ENCODE measurements at places on chromosomes 3 and 15.

GRCh38 chr3:6220447-6220846 is 640.5 kb upstream of the GRM7 start:
- no peak for DNase-seq

- no peak for DNase-seq
These were observed 33.6 kb downstream of the TPM1 start for GRCh38 chr15:63075984-63076713.

DNA sequence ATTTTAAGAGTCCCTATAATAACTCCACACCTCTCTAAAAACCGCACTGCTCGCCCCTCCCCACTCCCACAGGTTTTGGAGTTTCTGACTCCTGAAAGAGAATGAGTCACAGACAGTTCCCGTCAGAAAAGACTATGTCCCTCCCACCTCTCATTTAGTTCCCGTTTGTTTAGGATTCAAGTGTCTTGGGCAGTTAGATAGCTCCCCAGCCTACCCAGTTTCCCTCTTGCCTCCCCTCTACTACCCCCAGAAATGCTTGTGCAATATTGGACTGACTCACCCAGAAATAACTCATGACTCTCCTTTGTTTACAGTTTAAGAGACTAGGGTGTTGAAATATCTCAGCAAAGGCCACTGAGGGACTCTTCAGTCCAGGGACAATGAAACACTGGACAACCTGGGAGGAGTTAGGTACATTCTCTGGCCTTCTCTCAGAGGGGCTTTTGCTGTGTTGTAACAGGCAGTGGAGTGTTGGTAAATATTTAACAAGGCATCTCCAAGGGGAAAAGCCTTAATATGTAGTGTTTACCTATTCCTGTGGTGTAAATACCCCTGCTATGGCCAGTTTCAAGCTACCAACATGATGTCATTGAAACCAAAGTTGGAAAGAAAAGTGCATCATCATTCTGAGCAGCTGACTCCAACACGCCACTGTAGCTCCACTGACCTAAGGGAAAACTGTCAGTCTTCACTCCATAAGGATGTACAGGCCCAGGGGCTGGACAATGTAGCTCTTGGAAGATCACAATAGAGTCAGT is 96.1 kb upstream of the CHD2 start:
- DNase-seq = no peak

- DNase-seq = no peak
These were observed 1.1 kb downstream of the HYAL3 start for GRCh38 chr3:50297896-50298725.

DNA sequence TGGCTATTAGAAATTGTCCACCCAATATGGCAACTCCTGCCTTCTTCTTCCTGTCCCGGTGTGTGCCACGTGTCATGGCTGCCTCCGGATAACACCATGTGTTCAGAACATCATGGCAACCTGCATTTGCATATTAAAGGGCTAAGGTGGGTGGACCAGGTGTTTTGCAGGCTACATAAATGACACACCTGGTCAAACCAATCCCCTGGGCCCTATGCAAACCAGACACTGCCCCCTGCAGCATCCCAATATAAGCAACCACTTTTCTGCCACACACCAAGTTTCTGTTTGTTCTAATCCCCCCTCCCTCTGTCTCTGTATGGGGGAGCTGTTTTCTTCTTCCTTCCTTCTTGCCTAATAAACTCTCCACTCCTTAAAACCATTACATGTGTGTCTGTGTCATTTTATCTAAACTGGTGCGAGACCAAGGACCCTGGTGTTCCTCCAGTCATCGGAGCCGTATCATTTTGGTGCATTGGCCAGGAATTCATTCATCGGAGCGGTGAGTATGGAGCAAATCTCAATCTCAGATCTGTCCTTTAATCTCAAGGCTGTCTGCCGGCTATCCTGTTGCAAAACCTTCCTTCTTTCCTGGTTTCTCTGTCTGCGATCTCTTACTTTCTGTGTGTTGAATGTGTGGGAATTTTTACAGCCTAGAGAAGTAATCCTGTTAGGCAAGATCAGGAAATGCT is 44.5 kb downstream of the NCEH1 start:
- DNase-seq = no peak

DNA sequence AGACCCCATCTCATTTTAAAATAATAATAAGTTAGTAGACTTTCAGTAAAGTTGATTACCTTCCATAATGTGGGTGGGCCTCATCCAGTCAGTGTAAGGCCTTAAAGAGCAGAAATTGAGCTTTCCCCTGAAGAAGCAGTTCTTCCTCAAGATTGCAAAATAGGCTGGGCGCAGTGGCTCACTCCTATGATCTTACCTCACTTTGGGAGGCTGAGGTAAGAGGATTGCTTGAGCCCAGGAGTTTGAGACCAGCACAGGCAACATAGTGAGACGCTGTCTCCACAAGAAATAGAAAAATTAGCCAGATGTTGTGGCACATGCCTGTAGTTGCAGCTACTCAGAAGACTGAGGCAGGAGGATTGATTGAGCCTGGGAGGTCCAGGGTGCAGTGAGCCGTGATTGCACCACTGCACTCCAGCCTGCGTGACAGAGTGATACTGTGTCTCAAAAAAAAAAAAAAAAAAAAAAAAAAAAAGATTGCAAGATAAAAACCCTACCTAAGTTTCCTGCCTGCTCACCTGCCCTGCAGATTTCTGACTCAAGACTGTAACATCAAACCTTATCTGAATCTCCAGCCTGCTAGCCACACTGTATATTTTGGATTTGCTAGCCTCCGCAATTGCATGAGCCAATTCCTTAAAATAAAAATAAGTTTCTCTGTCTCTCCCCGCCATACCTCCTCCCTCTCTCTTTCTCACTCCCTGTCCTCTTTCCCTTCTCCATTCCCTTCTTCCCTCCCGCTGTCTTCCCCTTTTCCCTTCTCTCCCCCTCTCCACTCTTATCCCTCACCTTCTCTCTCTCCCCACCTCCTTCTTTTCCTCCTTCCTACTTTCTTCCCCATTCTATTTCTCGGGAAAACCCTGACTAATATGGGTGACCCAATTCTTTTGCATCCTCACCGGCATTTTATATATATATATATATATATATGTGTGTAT is 16.9 kb downstream of the KLHL18 start:
- no peak for DNase-seq

GRCh38 chr3:42605546-42606173 is 5.2 kb downstream of the NKTR start:
- DNase-seq = no peak

GRCh38 chr3:98812851-98813374 is 49.8 kb downstream of the ST3GAL6 start:
- no peak for DNase-seq
